Activated naive CD8-positive, alpha-beta T cell treated with anti-CD3 and anti-CD28 coated beads for 36 hours (primary cell): ENCODE measurements at places on chromosomes 6 and 20.

DNA sequence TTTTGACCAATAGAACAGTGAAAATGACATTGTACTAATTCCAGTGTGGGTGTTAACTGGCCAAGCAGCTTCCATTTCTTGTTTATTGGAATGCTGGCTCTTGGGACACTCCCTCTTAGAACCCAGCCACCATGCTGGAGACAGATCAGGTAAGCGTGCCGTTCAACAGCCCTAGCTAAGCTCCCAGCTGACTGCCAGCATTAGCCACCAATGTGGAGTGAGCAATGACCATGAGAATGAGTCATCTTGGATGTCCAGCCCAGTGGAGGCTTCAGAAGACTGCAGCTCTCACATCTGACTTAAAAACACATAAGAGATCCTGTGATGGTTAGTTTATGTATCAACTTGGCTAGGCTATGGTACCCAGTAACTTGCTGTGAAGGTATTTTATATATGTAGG lies 3.0 kb upstream of the LINC00237 start:
- DNase-seq = no peak

DNA sequence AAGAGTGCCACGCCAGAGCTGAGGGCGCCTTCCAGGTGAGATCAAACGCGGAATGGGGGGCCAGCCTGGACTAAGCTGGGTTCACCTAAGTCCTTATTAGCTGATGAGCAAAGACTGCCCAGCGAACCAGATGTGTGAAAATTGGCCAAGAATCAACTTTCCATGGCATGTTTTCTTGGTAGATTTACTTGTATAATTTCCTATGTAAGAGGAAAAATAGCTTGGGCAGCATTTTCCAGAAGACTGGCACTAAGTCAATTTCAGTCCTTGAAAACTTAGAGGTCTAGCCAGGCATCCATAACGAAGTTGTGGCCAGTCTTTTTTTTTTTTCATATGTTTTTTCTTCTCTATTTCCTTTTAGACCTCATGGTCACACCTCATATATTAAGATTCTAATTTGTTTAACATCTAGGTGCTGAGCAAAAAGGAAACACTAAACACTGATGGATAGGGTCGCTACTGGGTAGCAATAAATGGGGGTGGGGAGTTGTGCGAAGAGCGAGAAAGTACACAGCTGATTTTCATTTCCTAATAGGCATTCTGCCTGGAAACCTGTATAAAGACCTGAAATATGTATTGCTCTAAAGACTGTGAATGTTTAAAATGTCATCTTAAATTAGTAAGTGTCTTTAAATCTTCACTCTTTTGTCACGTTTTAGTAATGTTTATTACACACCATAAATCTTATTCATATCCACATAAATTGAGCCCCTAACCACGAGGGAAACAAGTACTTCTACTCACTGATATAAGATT lies 188.8 kb downstream of the CD83 start:
- DNase-seq = no peak

DNA sequence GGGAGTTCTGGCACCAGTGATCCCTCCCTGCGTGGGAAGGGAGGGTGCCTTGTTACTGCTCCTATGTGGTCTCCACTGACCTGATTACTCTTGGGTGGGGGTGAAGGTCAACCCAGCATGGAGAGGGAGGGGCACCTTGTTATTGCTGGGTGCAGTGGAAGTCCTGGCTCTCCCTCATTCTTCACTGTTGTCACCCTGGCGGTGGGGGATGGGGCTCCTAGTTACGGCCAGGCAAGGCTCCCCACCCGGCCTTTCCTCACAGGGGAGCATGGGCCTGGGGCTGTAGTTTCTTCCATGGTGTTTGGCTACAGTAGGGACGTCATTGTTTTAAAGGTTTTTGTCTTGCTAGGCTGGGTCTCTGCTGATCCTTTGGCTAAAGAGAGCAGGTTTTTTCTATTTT lies 40.8 kb downstream of the PACSIN1 start:
- DNase-seq = no peak

DNA sequence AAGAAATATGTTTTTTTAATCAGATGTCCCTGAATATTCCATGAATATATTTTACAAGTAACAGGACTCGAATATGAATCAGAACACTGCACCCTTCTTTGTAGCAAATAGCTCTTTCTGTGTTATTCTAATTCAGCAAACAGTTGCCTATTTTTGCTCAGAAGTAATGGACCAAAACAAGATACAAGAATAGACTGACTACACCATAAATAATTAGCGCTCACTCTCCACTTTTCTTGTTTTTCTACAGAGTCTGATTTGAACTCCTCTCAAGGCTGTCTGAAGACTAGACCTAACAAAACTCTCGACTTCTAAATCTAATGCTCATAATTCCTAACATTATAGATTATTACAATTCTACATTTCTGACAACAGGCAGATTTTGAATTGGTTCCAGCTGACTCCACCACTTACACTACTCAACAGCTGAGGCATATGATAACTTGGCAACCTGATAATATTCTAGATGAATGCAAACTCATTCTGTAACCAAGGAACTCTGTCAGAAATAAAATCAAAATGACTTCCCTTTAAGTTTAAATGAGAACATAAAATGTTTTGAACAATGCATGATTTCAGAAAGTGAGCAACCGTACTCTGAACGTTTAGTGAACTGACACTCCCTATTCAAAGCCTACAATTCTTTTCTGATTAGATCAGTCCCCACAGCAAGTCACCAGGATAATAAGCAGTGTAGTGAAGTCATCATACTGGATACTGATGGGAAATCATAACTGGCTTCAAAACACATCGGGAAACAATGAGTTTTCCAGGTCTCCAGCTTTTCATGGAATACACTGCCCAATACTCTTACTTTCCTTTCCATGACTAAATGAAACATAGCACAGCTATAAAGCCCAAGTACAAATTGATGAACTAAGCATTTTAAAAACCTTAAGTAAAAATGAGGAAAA lies 114.2 kb upstream of the BEND6 start:
- no peak for DNase-seq

- DNase-seq = peak; percentile 44
These were observed 61.1 kb upstream of the CCN6 start for GRCh38 chr6:111992851-111993250.

- DNase-seq = no peak
These were observed 13.7 kb upstream of the UBE2V1 start for GRCh38 chr20:50126662-50127061.

- no peak for DNase-seq
These were observed 18.2 kb downstream of the TMEM242 start for GRCh38 chr6:157304899-157305663.

GRCh38 chr6:37985355-37985754 lies 165.8 kb downstream of the ZFAND3 start:
- peak; percentile 38 for DNase-seq

DNA sequence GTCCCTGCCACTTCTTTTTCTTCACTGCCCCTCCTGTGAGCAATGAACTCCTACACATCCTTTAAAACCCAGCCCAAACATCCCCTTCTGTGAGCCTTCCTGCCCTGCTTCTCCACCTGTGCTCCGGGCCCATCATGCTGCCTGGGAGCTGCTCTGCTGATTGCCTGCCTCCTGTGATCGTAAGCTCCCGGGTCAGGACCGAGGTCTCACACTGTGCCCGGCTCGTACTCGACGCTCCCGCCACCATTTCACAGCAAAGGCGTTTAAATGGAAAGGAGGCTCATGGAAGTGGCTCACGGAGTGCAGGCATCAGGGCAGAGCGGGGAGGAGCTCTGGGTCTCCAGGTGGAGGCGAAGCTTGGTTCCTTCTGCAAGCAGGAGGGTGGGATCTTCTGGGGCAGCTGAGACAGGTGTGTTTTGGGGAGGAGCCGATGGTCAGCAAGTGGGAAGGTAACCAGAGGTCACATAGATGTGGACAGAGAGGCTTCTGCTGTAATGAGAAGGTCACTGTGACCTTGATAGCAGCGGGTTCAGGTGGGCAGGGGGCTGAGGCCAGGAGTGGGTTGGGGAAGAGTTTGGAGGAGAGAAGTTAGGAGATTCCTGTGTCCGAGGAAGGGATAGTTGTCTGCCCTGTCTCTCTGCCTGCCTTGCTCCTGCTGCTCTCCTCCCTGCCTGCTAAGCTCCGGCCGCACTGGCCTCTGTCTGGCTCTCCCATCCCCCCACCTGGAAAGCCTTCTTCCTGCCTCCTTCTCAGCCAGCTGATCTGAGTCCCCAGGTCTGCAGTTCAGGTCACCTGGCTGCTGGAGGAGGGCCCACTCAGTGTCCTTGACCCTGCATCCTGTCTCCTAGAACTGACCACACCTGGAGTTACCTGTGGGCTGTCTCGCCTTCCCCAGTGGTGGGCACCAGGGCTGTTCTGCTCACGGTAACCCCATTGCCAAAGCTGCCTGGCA lies 52.7 kb upstream of the FRMD1 start:
- no peak for DNase-seq

DNA sequence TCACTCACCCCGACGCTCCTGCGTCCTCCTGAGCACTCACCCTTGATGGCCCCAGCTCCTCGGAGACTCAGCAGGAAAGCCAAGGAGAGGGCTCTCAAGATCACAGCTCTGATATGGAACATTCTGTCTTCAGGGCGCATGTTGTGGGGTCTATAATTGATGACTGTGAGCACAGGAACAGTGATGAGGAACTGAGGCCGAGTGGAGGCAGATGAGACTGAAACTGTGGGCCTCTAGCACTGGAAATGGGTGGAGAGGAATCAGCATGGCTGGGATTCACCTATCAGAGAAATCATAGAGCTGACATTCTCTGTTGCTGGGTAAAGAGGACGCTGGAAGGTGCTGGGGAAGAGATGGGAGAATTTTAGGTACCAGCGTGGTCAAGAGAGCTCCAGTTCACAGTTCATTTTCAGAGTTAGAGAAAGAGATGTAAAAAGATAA lies at the start of gene HLA-DPA1:
Gene HLA-DPA1 (minus strand): TSS at position 219 of the 441 bp plus-strand sequence.
- DNase-seq = peak; percentile 35

GRCh38 chr20:58605292-58606065 lies 45.6 kb upstream of the STX16 start:
- no peak for DNase-seq

GRCh38 chr20:49925901-49926454 lies 10.2 kb upstream of the RNF114 start:
- DNase-seq = no peak
